ENCODE measurements at places on chromosomes 16 and 17. TPM values are rescaled to one million over a fixed set of nuclear protein-coding genes. Genes with fewer than 3 reads are reported as not detected.

KCNAB3 gene
- 0.95 TPM for total RNA-seq

DNA sequence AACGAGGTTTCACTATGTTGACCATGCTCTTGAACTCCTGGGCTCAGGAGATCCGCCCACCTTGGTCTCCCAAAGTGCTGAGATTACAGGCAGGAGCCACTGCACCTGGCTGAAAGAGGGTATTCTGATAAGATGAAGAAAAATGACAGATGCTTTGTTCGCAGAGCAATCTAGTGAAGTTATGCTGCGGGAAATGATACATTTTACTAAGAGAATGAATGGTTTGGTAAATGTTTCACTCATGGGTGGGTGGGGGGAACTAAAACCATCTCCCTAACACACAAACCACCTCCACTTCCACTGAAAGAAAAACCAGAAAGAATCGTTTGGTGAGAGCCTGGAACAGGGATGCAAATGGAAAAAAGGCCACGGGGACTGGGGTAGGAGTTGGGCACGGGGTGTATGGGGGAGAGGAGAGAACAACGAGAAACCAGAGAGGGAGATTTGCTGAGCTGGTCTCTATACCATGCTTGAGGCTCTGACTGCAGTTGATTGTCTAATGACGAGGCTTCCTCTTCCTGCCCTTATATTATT, 19.0 kb upstream of the XYLT2 start:
- DNase-seq: no peak

RNU2-1 gene
- total RNA-seq: not detected

NUTF2 gene
- 75.2 TPM for total RNA-seq

TVP23A gene
- total RNA-seq: not detected

TBC1D3G gene
- total RNA-seq: 8.4 TPM

DNA sequence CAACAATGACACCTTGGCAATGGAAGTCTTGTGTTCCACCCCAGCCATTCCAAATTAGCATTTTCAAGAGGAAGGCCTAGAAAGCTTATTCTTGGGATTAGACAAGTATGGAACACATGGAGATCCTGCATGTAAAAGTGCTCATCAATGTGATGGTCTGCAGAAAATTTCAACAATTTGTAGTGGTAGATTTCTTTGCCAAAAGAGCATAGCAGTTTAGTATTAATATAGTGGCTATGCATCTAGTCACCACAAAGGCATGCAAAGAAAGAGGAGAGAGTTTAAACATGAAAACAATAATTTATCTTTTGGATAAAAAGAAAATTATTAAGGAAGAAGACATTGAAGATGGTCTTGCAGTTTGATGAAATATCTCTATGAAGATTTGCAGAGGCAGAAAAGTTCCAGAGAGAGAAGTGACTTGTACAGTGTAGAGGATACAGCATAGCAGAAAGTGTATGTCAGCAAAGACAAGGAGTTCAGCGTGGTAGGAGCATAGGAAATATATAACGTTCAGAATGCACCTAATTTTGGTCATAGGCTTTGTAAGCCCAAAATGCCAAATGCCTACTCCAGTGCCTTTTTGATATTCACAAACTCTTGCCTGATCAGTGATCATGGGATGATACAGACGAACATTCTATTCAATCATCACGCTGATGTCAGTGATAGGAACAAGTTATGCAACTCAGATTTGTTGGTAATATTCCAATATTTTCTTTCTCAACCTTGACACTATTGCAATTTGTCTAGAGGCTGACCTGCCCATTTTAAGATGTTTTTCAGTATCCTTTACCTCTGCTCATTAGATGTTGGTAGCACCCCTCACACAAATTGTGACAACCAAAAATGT, 727.9 kb upstream of the SOX9 start:
- no peak for DNase-seq

GRCh38 chr17:3846437-3847164, 555 bp upstream of the NCBP3 start:
- DNase-seq: no peak

DNA sequence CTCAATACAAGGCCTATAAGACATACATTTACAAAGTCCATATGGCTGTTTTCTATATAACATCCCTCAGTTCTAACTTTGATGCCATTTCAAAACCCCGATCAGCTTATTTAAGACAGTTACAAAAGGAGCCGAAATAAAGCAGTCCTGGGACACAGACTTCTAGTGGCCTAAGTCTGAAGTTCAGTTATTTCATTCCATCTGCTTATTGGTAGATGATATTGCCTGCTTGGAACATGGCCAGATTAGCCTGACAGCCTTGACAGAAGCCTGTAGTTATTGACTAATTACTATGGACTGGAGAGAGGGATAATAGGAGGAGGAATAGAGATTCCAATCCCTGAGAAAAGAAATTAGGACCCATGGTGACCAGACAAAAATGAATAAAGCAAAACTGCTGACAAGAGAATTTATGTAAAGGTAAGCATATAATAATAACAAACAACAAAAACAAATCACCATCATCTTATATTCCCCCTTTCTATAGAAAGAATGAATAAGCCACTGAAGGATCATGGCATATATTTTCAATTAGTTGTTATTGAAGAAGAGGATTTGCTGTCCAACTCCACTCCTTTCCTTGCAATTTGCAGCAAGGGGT, 206.3 kb upstream of the TOM1L1 start:
- no peak for DNase-seq
